Mononuclear cell (primary cell): ENCODE measurements at places on chromosomes 12 and 14. TPM values are rescaled to one million over a fixed set of nuclear protein-coding genes. Genes with fewer than 3 reads are reported as not detected.

The SETD1B gene
- total RNA-seq, result 28.4 TPM

The SLC25A21 gene
- total RNA-seq, result not detected

The AICDA gene
- not detected for total RNA-seq

The RNFT2 gene
- total RNA-seq, result 3.4 TPM

The KRT4 gene
- not detected for total RNA-seq

The KIF5A gene
- total RNA-seq, result 0.21 TPM
